T-helper 2 cell (primary cell): ENCODE measurements at places on chromosomes 1 and 21.

GRCh38 chr1:61052395-61053225, 29.8 kb upstream of the NFIA start:
- DNase-seq, result no peak

- DNase-seq, result no peak
Observed at GRCh38 chr1:220876511-220877376, 2.5 kb upstream of the HLX start.

DNA sequence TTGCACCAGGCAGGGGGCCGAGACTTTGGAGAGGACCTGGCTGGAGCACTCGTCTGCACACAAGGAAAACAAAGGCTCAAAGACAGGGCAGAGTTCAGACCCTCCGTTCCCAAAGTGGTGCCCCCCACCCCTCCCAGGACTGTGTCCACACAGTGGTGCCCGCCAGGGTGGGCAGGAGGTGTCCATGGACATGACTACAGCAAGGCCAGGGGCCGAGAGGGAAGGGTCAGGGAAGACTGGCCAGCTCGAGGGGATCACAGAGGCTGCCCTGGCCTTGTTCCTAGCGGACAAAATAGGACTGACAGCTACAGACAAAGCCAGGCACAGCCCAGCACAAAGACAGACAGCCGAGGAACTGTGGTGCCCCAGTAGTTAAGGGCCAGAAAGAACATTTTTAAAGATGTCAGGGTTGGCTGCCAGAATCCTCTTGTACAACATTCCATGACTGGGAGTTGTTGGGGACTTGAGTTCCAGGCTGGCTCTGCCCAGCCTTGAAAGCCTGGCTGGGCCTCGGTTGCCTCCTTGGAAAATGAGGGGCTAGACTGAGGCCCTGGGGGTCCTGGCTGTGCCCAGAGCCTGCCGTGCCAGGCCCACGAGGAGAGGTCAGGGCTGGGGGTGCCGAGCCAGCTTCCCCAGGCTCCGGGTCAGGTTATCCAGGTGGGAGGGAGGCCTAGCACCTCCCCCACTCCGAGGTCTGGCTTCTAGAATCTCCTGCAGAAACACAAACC, 63.7 kb downstream of the SLX9 start:
- peak; percentile 1 for DNase-seq

DNA sequence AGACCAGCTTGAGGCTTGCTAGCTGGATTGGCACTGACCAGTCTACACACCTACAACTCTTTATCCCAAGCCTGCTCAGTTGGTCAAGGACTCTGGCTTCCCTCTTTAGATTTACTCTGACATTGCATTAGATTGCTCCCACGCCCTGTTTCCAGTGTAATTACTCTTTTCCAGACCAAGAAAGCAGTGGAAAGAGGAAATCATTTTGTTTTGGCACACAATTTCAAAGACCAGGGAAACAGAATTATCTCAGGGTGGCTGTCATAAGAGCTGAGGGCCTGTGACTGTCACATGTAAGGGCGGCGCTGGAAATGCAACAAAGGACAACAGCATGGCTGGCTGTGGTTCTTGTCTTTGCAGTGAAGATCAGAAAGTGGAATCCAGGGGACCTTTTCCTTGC, 302.7 kb downstream of the HHAT start:
- DNase-seq, result no peak

DNA sequence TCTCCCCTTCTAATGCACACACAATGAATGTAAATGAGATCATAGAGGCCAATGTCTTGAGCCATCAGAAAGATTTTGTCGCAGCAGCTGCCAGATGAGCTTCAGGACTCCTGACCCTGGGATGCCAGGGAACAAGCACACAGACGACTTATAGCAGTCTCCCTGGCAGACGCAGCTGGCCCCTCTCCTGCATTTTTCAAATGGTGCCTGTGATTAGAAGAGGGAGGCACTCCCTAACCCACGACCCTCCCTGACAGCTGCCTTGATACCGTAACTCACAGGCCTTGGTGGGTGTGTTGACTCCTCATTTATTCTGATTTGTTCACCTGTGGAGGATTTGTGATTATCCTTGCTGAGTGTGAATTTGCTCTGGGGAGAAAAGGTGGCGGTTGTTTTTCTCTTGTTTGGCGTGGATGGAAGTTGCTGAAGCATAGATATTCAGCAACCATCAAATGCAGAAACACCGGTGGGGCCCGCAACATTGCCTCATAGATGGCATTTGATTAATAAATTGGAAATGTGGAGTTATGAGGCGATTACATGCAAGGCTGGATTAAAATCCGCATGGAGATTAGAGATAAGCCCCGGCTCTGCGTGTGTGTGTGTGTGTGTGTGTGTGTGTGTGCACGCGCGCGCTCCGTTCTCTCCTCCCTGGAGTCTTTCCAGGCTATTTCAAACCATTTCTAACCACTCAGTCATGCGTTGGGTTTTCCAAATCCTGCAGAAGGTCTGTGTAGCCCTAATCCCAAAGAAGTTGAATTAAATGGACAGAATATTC, 2.1 kb upstream of the RD3 start:
- no peak for DNase-seq

DNA sequence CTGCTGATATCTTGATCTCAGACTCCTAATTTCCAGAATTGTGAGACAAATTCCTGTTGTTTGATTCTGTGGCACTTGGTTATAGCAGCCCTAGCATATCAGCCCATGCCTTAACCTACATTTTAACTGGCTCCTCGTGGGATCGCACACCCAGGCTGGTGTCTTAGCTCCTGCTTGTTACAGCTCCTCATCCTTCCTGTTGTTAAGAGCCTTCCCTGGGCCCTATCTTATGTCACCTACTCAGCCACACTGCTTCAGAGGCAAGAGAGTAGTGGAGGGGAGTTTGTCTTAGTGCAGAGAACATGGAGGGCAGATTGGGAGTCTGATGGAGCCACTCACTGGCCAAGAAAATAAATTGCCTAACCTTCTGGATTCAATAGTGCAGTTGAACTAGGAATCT, 131.0 kb downstream of the ROR1 start:
- DNase-seq, result no peak

- DNase-seq, result peak; percentile 17
Observed at GRCh38 chr1:236156512-236157208, 14.3 kb downstream of the GPR137B start.

DNA sequence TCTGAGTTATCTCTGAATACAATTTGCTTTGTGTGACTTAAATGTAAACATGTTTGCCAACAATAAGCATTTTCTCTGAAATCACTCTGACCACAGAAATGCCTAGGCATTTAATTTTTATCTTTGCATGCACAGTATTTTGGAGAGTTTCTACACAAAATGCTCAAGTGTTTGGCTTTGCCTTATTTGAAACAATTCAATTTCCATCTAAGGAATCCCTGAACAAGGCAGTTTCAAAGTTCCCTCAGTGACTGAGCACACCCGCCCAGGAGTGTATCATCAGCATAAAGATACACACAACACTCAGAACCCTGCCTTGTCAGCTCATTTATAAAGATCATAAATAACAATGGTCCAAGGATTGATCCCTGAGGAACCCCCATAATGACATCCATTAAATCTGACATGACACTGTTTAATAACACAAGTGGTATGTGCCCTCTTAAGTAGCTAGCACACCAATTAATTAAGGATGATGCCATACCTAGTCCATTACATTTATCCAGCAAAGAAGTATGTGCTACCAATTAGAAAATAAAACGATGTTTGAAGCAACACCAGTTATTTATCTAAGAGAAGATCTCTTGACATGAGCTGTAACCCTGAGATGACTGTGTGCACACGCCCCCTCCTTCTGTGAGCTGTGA, 585.8 kb downstream of the ADGRL2 start:
- DNase-seq, result no peak
